HT-29 (cell line): ENCODE measurements at places on chromosomes 3 and 15. TPM values are rescaled to one million over a fixed set of nuclear protein-coding genes. Genes with fewer than 3 reads are reported as not detected.

- DNase-seq = peak; percentile 15
These were observed 37.0 kb upstream of the TMC3 start for GRCh38 chr15:81411051-81411450.

- DNase-seq = no peak
These were observed 427.5 kb upstream of the ALCAM start for GRCh38 chr3:104939196-104939595.

DNA sequence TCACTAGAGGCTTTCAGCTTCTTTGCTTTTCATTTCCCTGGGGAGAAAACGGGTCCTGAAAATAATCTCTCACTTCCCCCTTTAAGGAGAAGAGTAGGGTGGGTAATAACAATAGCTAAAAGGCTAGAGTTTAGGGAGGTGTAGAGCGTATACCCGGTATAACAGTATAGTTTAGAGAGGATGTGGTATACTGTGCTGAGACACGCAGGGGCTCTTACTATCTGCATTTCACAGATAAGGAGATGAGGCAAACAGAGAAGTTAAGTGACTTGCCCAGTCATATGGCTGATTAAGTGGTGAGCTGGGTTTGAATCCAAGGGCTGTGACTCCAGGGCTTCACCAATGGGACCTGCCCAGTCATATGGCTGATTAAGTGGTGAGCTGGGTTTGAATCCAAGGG is 15.0 kb upstream of the KCNMB3 start:
- DNase-seq = no peak

DNA sequence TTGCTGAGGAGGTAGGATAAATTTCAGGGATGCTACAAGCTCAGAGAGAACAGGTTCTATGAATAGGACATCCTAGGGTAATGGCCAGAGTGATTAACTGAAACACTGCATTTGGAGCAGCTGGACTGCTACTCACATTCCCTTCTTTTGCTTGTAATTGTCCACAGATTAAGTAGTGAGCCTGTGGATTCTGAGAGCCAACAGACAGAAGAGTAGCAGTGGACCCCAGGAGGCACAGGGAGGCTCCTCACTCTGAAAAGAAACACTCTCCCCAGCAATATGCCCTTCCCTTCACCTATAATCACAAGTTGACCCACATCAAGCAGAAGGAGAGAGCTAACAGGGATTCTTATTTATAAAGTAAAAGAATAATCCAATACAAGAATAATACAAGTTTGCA is 10.6 kb upstream of the RFX7 start:
- DNase-seq = no peak

GRCh38 chr3:20060974-20061685 is 20.9 kb downstream of the KAT2B start:
- DNase-seq = no peak

- no peak for DNase-seq
These were observed 137.5 kb upstream of the LRTM1 start for GRCh38 chr3:55065331-55065730.

DNA sequence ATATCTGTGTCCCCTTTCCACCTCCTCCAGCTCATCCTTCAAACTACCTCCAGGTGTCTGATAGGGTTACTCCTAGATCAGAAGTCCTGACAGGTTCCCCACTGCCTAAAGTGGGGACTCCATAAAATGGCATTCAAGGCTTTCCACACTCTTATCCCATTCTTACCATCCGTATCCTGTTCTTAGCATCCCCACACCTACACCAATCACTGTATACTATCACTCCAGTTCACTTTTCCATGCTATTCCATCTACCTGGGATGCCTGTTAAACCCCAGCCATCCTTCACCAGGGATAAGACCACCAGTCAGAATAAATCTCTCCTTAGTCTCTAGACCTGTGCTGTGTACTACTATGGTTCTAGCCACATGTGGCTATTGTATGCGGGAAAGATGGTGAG is 19.1 kb downstream of the SSR3 start:
- DNase-seq = no peak

DNA sequence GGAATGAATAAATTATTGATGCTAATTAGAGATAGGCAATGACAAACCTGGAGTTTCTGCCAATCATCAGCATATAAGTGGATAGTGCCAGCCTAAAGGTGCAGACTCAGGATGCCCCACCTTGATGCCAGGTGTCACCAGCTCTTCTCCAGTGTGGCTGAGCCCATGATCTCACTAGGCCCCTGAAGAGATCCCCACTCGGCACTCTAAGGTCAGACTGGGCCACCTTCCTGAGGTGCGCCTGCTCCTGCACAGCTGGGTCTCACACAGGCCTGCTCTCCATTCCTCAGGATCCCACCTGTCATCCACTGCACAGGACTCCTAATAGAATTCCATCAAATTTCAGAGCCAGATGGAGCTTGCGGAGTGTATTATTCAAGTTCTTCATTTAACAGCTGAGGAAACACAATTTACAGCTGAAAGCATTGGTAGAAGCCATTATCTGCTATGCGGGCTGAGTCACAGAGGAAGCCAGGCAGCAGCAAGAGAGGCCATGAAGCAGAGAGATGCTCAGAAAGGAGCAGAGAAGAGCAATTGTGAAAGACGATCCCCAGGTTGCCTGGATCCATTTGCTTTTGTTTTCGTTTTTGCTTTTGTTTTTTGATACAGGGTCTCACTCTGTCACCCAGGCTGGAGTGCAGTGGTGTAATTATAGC is 25.1 kb upstream of the FSTL1 start:
- no peak for DNase-seq

GRCh38 chr15:73694419-73694818 is 10.2 kb downstream of the CD276 start:
- no peak for DNase-seq

GRCh38 chr3:124217542-124217941 is 225.6 kb upstream of the ROPN1 start:
- peak; percentile 82 for DNase-seq

DNA sequence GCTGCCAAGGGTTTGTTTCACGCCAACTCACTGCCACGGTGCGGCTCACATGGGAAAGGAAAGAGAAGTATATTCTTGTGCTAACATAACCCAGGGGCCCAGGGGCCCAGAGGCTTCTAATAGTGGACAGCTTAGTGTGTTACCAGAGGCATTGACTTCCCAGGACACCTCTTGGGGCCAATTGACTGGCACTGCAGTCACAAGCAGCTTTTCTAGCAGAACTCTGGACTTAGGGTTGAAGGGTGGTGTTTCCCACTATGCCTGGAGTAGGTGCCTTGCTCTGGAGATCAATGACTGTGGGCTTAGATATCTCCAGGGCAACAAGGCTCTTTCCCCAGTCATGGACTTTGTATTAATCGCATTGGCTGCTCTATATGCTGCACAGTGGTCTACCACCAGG is 172.7 kb upstream of the KBTBD8 start:
- no peak for DNase-seq

DNA sequence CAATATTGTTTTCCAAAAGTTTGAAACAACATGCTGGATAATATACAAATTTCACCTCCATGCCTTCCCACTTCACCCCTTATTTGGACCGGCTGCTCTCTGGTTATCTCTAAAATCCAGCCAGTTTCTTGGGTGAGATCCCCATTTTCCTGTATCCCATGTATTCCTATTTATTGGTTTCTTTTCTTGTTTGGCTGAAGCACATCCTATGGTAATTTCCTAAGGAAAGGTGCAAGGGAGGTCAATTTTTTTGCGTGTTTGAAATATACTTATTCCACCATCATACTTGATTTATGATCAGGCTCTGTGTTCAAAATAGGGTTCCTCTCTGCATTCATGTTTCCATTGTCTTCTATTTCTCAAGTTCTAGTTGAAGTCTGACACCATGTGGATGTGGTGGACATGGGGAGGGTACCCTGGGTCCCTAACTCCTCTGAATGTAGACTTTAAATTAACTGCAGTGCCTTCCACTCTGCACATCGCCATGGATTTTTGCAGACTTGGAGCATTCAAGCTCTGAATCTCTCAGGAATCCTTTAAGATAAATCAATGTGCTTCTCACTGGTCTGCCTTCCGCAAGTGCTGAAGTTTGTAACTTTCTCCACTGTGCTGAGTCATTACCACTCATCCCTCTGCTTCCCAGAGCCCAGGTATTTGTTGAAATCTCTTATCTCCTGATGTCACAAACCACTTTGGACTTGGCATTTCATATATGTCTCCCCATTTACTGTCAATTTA is 52.1 kb upstream of the TLE3 start:
- no peak for DNase-seq

- DNase-seq = no peak
These were observed 218.8 kb downstream of the ATP8B4 start for GRCh38 chr15:49900006-49900902.

GRCh38 chr3:181313335-181313734 is 323.8 kb upstream of the DNAJC19 start:
- no peak for DNase-seq

DNA sequence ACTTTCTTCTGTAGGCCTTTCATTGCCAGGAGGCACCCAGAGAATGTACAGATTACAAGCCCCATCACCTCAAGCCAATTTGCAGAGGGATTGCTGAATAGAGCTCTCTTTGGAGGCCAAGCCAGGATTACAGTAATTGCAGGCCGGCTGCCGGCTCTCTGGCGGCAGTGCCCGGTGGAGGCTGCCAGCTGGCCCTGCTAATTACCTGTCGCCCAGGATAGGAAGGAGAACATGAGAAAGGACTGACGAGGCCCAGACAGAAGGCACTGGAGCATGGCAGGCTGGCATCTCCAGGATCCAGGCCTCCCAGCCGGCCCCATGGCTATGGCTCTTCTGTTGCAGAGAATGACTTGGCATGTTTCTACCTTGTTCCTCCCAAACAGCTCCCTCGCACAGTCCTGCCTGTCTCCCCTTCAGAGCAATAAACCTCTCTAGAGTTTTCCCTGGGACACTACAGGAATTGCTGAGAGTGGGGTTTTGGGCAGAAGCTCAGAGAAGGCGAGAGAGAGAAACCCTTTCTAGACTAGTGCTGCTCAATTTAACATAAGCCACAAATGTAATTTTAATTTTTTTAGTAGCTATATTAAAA is 273.6 kb upstream of the PROK2 start:
- DNase-seq = no peak

- peak; percentile 79 for DNase-seq
These were observed 132.9 kb downstream of the TPRG1 start for GRCh38 chr3:189304465-189305351.

GRCh38 chr3:56974247-56974930 is 86.1 kb upstream of the SPATA12 start:
- no peak for DNase-seq

DNA sequence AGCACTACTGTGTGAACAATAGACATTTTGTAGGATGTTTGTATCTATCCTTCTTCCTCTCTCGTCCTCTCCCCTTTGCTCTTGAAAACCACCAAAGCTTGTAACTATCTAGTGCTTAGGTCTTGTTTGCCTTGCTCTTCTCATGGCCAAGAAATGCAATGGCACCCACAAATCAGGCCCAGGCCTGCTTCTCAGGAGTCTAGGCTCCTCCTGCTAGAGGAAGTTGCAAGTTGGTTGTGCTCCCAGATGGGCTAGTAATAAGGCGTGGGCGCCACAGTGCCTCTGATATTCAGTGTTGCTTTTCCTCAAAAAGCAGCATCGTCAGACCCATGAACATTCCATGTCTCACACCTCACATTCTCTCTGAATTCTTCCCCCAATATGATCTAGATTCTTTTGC is 28.7 kb downstream of the ZNF385D start:
- DNase-seq = no peak

DNA sequence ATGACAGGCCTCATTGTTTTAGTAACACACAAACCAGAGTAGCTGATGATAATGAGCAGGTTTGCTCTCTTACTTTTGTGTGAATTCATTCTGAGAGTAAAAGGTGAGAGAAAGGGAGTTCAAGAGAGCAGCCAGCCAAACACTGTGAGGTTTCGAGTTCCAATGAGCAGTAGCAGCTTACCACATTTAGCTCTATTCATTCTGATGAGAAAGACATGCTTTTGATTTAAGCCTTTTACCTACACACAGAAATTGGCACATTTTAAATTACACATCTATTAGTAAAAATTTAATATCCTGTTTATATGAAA is 28.0 kb downstream of the GLDN start:
- DNase-seq = peak; percentile 26

DNA sequence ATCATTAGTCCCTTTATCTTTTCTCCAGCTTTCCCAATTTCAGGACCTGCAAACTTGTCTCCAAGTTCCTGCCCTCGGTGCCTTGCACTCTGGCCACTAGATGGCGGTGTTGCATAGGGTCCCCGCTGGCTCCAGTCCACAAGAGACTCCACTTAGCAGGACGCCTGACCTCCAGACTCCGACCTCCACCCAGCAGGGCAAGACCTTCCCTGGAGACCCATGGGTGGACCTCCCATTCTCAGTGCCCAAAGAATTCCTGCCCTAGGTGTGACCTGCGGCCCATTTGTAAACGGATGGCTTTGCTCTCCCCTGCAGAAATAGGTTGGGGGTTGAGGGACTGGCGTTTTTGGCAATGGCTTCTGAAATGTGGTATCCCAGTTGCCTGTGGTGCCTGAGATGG is 82.6 kb downstream of the LSM3 start:
- peak; percentile 76 for DNase-seq

- no peak for DNase-seq
These were observed 555.5 kb upstream of the CFAP20DC start for GRCh38 chr3:59605318-59605717.

Gene CYP11A1
- total RNA-seq = not detected in 2 replicates

Gene TMEM207
- total RNA-seq = not detected in 2 replicates

Gene CFAP20DC
- total RNA-seq = 0.38 and 0.76 TPM in 2 replicates

Gene IL17RD
- 0.10 and 0.13 TPM in 2 replicates for total RNA-seq

Gene CDHR4
- 0.15 and 0.34 TPM in 2 replicates for total RNA-seq

Gene REC114
- total RNA-seq = not detected in 2 replicates

Gene CP
- 0.57 TPM in 1 of 2 replicates, not detected in the other for total RNA-seq

Gene CCR5
- not detected in 2 replicates for total RNA-seq

Gene SCG5
- total RNA-seq = 0.25 and 0.37 TPM in 2 replicates

Gene ALDH1L1
- 4.9 and 7.4 TPM in 2 replicates for total RNA-seq

Gene SPSB4
- total RNA-seq = not detected in 2 replicates

Gene GADL1
- not detected in 2 replicates for total RNA-seq

Gene PROK2
- not detected in 2 replicates for total RNA-seq

Gene CCR4
- total RNA-seq = not detected in 2 replicates

Gene LYZL4
- not detected in 2 replicates for total RNA-seq

Gene FGD5
- not detected in 2 replicates for total RNA-seq
